ENCODE measurements at places on chromosomes 2 and 18. TPM values are rescaled to one million over a fixed set of nuclear protein-coding genes. Genes with fewer than 3 reads are reported as not detected.

Gene OBSL1
- total RNA-seq: 1.5 TPM

Gene PLB1
- total RNA-seq: 1.3 TPM

Gene HEATR5B
- 15.5 TPM for total RNA-seq

Gene IL36B
- total RNA-seq: not detected

DNA sequence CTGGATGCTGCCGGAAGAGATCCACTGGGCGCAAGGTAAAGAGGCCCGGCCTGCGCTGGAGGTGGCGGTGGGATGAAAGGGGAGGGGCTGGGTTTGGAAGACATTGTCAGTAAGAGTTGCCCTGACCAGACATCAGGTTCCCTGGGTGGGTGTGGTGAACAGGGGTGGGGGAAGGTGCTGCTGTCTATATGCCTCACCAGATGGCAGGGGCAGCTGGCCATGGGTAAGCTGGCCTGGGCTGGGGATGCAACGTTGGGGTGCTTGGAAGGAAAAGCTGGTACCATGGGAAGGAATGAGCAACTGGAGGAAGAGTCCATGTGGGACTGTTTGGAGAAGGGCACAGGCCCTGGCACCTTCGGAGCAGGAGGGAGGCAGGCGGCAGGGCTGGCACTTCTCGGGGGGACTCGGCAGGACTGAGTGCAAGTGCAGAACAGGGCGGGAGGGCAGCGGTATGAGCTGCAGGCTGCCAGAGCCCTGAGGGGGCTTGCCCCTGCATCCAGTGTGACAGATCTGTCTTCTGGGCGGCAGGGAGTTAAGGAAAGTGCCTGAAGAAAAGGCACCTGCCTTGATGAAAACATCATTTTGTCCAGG lies 146.4 kb downstream of the DYSF start:
- peaks cover 6% of the 10 kb centered on the region for H3K27me3 ChIP-seq
- DNase-seq: no peak
- peaks cover 2% of the 10 kb centered on the region for H3K4me1 ChIP-seq
- H3K27ac ChIP-seq: no peak overlapping the region
- no peak overlapping the region for H3K4me3 ChIP-seq

DNA sequence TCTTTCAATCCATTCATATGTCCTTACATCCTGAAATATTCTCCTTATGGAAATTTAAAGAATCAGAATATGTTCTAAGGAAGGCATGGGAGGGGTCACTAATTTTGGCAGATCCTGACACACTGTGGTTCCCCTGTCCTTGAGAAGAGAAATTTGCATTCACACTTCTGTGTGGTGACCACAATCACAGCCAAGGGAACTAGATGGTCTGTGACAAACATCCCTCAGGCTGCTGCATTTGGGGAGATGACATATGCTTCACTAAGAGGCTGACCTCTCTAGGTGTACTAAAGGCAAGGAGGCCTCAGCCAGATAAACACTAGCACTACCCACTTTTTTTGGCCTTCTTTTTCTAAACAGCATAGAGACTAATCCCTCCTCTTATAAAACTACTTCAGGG lies 129.6 kb downstream of the MREG start:
- no peak for DNase-seq
- H3K4me1 ChIP-seq: no peaks in the 10 kb centered on the region
- H3K4me3 ChIP-seq: no peak overlapping the region
- no peaks in the 10 kb centered on the region for H3K36me3 ChIP-seq
- H3K27ac ChIP-seq: no peak overlapping the region
- H3K27me3 ChIP-seq: no peaks in the 10 kb centered on the region

DNA sequence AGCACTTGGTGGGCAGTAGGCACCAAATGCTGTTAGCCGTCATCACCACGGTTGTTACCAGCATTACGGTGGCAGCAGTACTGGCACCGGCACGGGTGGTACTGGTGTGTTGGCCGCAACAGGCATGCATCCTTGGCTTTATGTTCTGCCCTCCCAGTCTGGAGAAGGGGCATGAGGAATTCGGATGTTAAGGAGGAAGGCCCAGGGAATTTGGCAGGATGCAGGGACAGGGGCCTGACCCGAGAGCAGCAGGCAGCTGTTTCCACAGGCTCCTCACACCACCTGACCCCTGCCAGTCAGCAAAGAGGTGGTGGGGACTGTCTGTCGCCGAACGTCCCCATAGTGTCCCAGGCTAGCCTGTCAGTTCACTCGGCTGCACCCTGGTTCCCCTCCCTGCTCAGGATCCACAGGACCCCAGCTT lies 79.0 kb downstream of the EDAR start:
- peaks cover 2% of the 10 kb centered on the region for H3K4me1 ChIP-seq
- no peak overlapping the region for H3K4me3 ChIP-seq
- no peak overlapping the region for H3K27ac ChIP-seq

DNA sequence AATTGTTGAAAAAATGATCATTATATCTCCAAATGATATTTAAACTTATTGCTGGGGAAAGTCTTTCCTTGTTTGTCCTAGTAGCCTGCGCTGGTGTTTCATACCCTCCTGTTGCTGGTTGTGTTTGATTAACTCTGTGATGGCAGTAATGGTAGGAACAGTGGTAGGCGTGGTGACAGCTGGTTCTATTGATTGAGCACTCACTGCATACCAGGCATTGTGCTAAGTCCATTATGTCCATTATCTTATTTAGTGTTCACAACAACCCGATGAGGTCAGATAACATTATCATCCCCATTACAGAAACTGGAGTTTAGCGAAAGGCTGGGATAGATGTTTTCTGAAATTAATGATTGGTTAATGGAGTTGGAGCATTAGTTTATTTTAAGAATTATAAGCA lies 77.8 kb upstream of the STON1 start:
- H3K27me3 ChIP-seq: no peaks in the 10 kb centered on the region
- H3K4me3 ChIP-seq: no peak overlapping the region
- no peak for DNase-seq
- no peak overlapping the region for H3K27ac ChIP-seq

DNA sequence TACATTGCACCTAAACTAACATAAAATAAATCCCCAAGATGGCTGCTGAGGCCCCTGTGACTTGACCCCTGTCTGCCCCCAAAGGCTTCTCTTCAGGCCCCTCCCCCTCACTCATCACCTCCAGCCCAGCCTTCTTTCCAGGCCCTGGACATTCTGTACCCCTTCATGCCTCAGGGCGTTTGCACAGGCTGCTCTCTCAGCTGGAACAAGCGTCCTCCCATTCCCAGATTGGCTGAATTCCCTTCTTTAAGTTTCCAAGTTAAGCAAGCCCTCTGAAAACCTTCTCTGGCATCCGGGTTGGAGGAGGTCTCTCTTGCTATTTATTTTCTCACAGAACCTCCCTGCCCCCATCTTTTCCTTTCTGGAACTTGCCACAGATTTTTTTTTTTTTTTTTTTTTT lies 165.2 kb upstream of the BCL2L11 start:
- H3K27ac ChIP-seq: no peak overlapping the region
- no peaks in the 10 kb centered on the region for H3K36me3 ChIP-seq
- H3K4me1 ChIP-seq: no peaks in the 10 kb centered on the region
- DNase-seq: no peak
- H3K4me3 ChIP-seq: no peak overlapping the region

DNA sequence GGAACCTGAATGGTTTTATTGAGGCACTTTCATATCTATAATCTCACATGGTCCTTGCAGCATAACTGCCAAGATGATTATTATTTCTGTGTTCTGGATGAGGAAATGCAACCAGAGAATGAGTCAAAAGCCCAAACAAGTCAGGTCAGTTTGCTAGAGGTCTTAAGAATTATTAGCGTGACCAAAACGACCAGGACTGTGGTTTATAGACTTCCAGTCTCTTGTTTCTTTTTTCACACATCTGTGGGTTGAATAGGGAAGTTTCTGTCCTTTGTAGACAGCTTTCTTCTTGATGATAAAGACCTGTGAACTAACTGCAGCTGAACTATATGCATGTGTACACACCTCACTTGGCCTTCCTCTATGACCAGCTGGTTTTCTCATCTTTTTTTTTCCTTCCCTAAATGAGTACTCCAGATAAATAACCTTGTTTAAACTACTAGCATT lies 13.9 kb downstream of the ADAM23 start:
- H3K27ac ChIP-seq: no peak overlapping the region
- no peaks in the 10 kb centered on the region for H3K36me3 ChIP-seq
- H3K4me3 ChIP-seq: no peak overlapping the region
- H3K27me3 ChIP-seq: peaks cover 30% of the 10 kb centered on the region
- DNase-seq: no peak
- no peaks in the 10 kb centered on the region for H3K4me1 ChIP-seq

DNA sequence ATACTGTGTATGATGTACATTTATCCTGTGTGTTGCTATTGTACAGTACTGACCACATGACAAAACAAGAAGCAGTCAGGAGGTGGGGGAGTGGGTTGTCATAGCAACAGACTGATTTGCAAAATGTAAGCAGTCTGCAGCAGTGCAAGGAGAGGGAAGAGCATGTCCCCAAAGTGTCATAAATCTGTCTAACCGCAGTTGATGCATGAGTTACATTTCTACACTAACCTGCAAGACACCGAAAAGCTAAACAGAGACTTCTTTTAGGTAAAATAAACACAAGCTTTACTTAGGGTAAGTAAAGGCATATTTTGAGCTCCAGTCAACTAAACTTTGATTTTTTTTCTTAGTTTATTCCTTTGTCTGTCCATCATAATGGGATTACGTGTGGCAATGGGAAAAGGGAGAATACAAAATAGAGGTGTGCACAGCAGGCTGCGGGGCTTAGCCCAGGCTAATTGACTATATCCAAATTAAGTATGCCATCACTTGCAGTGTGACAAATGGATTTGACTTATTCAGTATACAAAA lies 134.5 kb downstream of the MEIS1 start:
- no peak overlapping the region for H3K27ac ChIP-seq
- H3K27me3 ChIP-seq: peaks cover 20% of the 10 kb centered on the region
- no peaks in the 10 kb centered on the region for H3K4me1 ChIP-seq
- H3K4me3 ChIP-seq: no peak overlapping the region
- no peak for DNase-seq
- H3K36me3 ChIP-seq: no peaks in the 10 kb centered on the region

GRCh38 chr2:228675646-228676045 lies 494.2 kb upstream of the SPHKAP start:
- H3K27me3 ChIP-seq: no peaks in the 10 kb centered on the region
- no peaks in the 10 kb centered on the region for H3K36me3 ChIP-seq
- H3K27ac ChIP-seq: no peak overlapping the region
- no peak overlapping the region for H3K4me3 ChIP-seq

GRCh38 chr2:216023055-216023648 lies 9.8 kb upstream of the MREG start:
- no peaks in the 10 kb centered on the region for H3K36me3 ChIP-seq
- no peak overlapping the region for H3K27ac ChIP-seq
- H3K27me3 ChIP-seq: no peaks in the 10 kb centered on the region
- no peak overlapping the region for H3K4me3 ChIP-seq

DNA sequence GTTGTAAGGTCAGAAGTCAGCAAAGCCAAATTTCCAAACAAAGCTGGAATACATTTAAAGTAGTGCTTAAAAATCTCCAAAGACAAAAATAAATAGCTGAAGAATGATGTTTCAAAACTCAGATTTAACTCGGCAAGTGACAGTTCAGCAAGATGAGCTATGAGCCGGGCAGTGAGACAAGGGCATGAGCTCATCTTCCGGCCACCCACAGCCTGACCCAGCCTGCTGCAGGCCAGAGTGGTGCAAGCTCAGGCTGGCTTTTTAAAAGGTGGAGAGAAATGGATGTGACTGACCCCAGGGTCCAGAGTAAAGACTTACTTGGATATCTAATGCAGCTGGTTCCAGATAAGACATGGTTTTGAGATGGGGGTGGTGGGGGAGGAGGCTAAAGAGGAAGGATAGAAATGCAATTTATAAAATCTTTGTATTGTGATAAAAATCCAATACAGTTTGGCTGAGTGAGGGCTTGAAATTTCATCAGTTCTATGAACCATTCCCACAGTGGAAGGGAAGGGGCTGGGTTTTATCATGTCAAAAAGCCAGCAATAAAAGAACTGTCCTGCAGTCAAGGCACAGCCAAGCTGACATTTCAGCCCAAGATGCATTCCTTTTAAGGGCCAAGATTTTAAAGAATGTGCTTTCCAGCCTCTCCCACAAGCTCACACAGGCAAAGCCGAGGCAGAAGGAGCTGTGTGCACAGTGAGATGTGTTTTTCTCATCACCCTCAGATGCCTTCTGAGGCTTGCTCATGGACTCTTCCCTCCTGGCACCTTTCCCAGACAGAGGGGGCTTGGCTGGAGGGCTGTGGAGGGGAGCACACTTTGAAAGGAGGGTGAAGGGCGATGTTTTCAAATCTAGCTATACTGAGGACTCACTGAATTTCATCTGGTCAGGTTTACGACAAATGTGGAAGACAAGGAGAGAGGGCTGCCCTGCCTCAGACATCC lies 97.9 kb upstream of the KLHL29 start:
- peaks cover 6% of the 10 kb centered on the region for H3K27me3 ChIP-seq
- no peak overlapping the region for H3K27ac ChIP-seq
- H3K36me3 ChIP-seq: no peaks in the 10 kb centered on the region
- no peak overlapping the region for H3K4me3 ChIP-seq

- no peak overlapping the region for H3K4me3 ChIP-seq
- H3K27ac ChIP-seq: no peak overlapping the region
- no peak for DNase-seq
- no peaks in the 10 kb centered on the region for H3K36me3 ChIP-seq
Observed at GRCh38 chr2:31371691-31372090, 42.9 kb downstream of the XDH start.

DNA sequence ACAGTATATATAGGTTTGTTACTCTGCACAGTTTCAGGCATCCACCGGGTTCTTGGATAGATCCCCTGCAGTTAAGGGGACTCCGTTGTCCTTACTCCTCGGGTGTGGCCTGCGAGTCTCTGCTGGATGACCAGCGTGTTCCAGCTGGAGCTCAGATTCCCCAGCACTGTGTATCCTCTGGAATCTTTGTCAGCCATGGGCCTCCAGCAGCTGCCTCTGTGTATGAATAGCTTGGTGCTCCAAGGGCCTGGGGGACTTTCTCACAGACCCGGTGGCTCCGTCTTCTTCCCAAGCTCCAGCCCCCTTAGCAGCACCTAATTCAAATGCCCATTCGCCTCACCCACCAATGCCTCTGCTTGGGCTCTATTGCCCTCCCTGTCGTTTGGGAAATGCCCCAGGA lies 6.3 kb downstream of the ANO7 start:
- no peak overlapping the region for H3K27ac ChIP-seq
- no peaks in the 10 kb centered on the region for H3K27me3 ChIP-seq
- DNase-seq: no peak
- no peaks in the 10 kb centered on the region for H3K4me1 ChIP-seq
- H3K4me3 ChIP-seq: no peak overlapping the region

- no peaks in the 10 kb centered on the region for H3K27me3 ChIP-seq
- H3K4me1 ChIP-seq: peaks cover 16% of the 10 kb centered on the region
- H3K4me3 ChIP-seq: no peak overlapping the region
- H3K36me3 ChIP-seq: peaks cover 22% of the 10 kb centered on the region
- H3K27ac ChIP-seq: no peak overlapping the region
Observed at GRCh38 chr2:232022718-232023117, 61.2 kb downstream of the DIS3L2 start.

- H3K4me3 ChIP-seq: no peak overlapping the region
- DNase-seq: peak; percentile 5
- no peak overlapping the region for H3K27ac ChIP-seq
- no peaks in the 10 kb centered on the region for H3K36me3 ChIP-seq
Observed at GRCh38 chr18:24631243-24632025, 171.0 kb downstream of the HRH4 start.
